Lower leg skin (tissue), 4 donors: ENCODE measurements at places on chromosomes 2 and 18.

DNA sequence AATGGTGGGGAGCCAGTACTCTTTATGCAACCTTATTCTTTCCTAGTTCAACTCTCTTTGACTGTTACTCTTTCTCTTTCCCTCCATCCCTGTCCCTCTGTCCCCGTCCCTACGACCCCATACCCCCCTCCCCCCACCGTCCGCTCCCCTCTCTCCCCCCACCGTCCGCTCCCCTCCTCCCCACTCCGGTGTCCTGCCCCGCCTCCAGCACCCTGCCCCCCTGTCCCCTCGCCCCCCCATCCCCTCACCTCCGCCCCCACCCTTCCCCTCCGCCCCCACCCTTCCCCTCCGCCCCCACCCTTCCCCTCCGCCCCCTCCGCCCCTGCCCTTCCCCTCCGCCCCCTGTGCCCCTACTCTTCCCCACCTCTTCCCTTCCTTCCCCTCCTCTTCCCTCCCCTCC lies 128.4 kb downstream of the LPIN1 start:
- no peak for DNase-seq

GRCh38 chr2:214377286-214377624 lies 33.6 kb upstream of the VWC2L start:
- no peak for DNase-seq

DNA sequence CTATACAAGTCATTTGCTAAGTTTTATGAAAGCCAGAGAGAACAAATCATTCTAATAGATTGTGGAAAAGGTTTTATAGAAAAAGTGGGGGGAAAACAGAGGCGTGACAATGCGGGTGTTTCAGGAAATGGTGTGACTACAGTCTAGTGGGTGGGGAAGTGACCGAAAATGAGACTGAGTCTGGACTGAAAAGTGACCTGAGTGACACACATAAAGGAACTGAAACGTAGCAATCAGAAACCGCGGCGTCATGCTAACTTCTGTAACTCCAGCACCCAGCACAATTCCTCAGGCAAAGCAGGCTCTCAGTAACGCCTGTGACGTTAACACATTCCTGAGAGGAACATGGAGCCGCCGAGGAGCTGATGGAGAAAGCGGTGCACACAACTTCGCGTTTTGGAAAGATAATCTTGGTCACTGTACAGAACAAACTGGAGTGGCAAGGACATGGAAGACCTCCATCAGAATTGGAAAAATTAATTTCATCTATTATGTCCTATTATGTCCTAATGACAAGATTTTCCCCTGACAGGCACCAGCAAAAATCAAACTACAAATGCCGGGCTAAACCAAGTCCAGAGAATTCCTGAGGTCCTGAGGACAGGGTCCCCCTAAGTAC lies 1.4 kb upstream of the CD226 start:
- DNase-seq: no peak

- DNase-seq: no peak
Observed at GRCh38 chr2:109382226-109382895, 231.4 kb downstream of the SEPTIN10 start.

DNA sequence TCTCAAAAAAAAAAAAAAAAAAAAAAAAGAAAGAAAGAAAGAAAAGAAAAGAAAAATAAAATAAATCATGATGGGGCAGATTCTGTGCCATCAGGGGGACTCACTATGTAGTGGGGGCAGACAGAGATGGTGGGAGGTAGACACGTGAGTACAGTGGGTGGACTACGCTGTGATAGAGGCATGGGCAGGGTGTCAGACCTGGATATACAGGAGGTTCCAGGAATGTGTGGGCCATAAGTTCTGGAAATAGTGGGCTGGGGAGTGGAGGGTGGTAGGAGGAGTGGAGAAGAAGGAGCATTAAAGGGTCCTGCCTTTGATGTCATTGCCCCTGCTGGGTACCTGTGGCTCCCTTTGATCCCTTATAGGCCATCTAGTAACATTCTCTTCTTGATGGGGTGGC lies 8.8 kb upstream of the WNT6 start:
- no peak for DNase-seq

GRCh38 chr2:205936446-205936845 lies 149.5 kb downstream of the INO80D start:
- no peak for DNase-seq

GRCh38 chr2:197147942-197148341 lies 162.6 kb downstream of the ANKRD44 start:
- DNase-seq: no peak

GRCh38 chr2:33730193-33730592 lies 131.1 kb upstream of the FAM98A start:
- no peak for DNase-seq

DNA sequence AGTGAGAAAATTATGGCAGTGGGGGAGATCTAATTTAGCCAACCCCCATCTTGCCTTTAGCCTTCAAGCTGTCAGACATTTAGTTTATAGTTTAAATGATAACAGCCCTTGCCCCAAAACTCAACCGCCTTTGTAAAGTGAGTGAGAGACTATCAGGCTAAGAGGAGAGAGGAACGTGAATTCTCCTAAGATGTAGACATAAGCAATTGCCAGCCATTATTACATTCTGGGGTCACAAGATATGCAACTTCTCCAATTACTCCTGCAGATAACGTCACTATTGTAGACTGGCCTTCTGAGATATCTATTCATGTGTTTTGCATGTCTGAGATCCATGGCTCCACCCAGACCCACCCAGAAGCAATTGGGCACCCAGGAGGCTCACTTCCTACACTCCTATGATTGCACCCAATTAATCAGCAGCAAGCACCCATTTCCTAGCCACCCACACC lies 307.3 kb downstream of the NBAS start:
- DNase-seq: no peak

GRCh38 chr2:128504246-128505149 lies 185.8 kb upstream of the HS6ST1 start:
- no peak for DNase-seq

- no peak for DNase-seq
Observed at GRCh38 chr2:241224851-241225438, 36.5 kb downstream of the ANO7 start.

- DNase-seq: no peak
Observed at GRCh38 chr18:23626451-23627279, 36.0 kb downstream of the ANKRD29 start.

DNA sequence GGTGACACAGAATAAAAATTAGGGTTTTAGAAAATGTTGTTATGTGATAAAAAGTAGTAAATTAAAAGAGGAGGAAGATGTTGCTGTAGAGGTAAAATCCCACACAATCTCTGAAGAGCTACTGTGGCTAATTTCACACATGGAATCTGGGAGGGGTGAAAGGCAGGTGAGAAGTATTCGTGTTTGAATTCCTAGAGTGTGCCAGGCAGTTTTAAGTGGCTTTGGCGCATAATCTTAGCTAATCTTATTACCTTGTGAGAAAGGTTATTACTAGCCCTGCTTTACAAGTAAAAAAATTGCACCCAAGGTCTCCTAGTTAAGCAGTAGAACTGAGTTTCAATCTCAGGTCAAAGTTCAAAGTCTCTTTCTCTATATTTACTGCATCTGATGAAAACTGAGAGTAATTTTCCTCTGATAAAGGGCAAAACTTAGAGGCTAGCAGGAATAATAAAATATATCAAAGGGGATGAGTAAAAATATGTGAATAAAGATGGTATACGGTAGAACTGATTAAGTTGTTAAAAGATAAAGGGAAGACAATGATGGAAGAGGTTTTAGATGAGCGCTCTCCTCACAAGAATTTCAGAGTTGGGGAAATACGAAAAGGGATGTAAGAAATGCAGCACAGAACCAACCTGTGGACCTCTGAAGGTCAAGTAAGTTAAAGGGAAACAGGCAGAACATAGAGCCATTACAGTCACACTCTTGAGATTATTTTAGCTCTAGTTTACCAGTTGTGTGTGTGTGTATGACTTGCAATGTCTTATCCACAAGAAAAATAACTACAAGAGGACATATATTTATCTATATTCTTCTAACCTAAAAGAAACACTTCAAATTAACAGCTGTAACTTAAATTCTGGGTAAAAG lies 34.8 kb downstream of the GAREM1 start:
- no peak for DNase-seq

DNA sequence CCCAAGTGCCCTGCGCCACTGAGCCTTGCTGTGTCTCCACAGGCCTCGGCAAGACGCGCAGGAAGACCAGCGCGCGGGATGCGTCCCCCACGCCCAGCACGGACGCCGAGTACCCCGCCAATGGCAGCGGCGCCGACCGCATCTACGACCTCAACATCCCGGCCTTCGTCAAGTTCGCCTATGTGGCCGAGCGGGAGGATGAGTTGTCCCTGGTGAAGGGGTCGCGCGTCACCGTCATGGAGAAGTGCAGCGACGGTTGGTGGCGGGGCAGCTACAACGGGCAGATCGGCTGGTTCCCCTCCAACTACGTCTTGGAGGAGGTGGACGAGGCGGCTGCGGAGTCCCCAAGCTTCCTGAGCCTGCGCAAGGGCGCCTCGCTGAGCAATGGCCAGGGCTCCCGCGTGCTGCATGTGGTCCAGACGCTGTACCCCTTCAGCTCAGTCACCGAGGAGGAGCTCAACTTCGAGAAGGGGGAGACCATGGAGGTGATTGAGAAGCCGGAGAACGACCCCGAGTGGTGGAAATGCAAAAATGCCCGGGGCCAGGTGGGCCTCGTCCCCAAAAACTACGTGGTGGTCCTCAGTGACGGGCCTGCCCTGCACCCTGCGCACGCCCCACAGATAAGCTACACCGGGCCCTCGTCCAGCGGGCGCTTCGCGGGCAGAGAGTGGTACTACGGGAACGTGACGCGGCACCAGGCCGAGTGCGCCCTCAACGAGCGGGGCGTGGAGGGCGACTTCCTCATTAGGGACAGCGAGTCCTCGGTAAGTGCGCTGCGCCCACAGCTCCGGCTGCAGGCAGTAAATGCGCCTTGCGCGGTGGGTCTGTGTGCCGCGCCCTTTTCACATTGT lies 136.8 kb downstream of the NCK2 start:
- no peak for DNase-seq

DNA sequence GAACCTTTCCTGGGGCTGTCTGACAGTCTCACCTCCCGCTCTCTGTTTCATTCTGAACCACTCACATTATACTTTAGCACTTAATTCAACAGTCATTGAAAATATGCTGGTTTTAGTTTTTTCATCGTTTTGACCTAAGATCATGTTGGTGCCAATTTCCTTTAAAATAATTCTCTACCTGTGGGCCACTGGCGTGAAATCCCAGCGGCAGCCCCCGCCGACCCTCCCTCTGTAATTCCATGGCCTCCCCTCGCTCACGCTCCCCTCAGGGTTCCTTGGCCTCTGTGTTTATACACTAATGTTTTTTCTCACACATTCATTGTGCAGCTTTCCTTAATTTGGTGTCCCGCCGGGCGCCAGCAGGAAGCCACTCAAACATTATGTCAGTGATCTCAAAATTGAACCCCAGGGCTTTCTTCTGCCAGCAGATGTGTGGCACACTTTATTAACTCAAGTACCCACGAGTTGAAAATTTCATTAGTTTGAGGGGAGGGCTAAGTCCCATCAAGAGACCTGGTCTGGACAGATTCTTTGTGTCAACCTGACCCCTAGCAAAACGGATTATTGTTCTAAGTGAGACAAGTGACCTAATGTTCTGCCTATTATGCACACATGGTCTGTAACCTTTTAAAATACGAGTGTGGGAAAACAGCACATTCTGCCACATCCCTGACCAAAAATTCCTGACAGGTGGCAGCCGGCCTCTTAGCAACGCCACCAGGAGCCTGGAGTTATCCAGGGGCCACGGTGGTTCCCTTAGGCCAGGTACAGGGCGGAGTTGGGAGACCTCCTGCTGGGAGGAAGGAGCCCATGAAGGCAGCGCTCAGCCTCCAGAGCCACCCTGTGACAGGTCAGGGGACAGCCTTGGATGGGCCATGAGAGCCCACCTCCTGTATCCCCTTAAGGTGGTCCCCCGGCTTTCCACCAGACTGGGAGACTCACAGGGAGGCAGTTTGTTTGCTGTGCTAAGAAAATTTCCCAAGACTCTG lies 53.1 kb downstream of the APOB start:
- DNase-seq: no peak

GRCh38 chr2:85736456-85737355 lies 17.1 kb upstream of the ATOH8 start:
- DNase-seq: no peak

- no peak for DNase-seq
Observed at GRCh38 chr18:2968606-2969005, 44.3 kb downstream of the LPIN2 start.

- no peak for DNase-seq
Observed at GRCh38 chr2:105454801-105455485, 56.1 kb upstream of the FHL2 start.

GRCh38 chr2:54388076-54388475 lies 68.1 kb upstream of the SPTBN1 start:
- no peak for DNase-seq

DNA sequence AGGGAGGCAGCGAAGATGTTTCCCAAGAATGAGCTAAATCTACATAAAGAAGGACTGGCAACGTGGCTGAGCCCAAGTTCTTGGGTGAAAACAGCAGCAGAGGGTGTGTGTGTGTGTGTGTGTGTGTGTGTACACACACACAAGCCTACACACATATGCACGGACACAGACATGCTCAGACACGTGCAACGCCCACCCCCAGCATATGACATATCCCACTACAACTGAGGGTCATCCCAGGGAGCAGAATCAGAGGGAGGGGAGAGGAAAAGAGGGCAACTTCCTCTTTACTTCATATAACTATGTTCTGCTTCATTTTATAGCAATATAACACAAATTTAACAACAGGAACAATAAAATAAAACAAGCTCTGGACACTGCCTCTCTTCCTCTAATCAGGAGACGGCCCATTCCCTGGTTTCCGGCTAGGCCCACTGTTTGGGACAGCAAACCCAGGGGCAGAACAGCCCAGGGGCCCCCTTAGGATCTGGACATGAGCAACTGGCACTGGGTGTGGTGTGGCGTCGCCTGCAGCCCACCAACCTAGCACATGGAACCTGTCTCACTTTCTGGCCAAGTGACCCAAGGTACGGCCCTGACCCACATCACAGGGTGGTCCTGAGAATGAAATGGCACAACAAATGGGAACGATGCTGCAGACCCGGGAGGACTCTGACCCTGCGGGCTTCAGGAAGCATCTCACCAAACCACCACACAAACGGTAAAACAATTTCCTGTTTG lies 25.0 kb downstream of the FAM178B start:
- no peak for DNase-seq

DNA sequence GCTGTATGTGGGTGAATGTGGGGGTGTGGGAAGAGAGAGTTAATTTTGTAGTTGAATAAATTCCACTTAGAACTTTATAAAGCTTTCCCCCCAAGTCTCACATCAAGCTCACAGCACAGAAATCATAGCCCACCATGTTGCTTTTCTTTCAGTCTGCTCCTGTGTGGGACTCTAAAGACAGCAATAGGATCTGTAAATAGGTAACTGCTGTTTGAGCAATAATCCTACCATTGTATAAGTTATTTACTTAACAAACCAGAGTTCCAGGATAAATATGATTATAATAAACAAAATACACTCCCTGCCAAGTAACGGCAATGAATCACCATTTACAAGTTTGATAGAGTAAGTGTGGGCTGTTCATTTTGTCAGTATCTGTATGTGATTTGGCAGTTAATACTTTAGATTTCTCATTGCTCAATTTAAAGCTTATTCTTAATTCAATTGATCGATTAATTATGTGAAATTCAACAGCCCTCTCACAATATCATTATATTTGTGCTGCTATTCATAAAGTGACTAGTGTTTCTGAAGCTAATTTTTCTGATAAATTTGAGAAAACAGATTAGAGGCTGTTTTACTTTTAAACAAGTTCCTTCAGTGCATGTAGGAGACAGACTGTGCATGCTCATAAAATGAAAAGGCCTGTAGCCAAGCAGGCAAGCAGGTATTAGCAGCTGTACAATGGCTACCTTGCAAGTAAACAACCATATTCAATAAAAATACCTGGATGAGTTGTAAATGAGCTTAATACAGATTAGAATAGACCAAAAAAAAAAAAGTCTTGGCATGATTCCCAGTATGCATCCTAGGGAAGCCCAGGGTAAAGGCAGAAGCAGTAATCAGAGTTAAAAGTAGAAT lies 142.7 kb downstream of the PDE11A start:
- DNase-seq: no peak
